ENCODE measurements at places on chromosomes 1 and 21. TPM values are rescaled to one million over a fixed set of nuclear protein-coding genes. Genes with fewer than 3 reads are reported as not detected.

- DNase-seq = no peak
These were observed 89.1 kb downstream of the SMYD3 start for GRCh38 chr1:246417813-246418564.

GRCh38 chr1:81435175-81435574 lies 365.6 kb upstream of the ADGRL2 start:
- no peak for DNase-seq

The C1QTNF12 gene
- not detected for total RNA-seq

The INSRR gene
- total RNA-seq = not detected

The IL22RA1 gene
- 53.1 TPM for total RNA-seq

Data from lower leg skin (tissue), 4 donors.